ENCODE measurements at places on chromosomes 7 and 10. TPM values are rescaled to one million over a fixed set of nuclear protein-coding genes. Genes with fewer than 3 reads are reported as not detected.

GTF2IRD1 gene
- total RNA-seq, result 28.1 TPM

NRG3 gene
- total RNA-seq, result 1.8 TPM

TLX1 gene
- not detected for total RNA-seq

CHRM2 gene
- total RNA-seq, result not detected

ZPBP gene
- total RNA-seq, result 0.89 TPM

ITGB1 gene
- 699 TPM for total RNA-seq

ZNF804B gene
- 29.8 TPM for total RNA-seq

UPK3BL2 gene
- total RNA-seq, result 8.9 TPM

SYT15 gene
- 3.9 TPM for total RNA-seq

STAG3 gene
- total RNA-seq, result not detected

FHIP2A gene
- total RNA-seq, result 37.8 TPM

CYP3A4 gene
- total RNA-seq, result not detected

UCN3 gene
- total RNA-seq, result not detected

GRCh38 chr10:52500476-52500875 lies 186.4 kb downstream of the DKK1 start:
- no peak for DNase-seq

DNA sequence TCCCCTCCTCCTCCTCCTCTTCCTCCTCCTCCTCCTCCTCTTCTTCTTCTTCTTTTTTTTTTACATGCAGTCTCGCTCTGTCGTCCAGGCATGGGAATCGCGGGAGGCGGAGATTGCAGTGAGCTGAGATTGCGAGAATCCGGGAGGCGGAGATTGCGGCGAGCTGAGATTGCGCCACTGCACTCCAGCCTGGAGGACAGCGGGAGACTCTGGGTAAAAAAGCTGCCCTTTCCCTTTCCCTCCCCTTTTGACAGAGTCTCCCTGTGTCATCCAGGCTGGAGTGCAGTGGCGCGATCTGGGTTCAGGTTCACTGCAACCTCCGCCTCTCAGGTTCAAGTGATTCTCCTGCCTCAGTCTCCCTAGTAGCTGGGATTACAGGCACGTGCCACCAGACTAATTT lies 168.1 kb upstream of the MALRD1 start:
- DNase-seq, result no peak

DNA sequence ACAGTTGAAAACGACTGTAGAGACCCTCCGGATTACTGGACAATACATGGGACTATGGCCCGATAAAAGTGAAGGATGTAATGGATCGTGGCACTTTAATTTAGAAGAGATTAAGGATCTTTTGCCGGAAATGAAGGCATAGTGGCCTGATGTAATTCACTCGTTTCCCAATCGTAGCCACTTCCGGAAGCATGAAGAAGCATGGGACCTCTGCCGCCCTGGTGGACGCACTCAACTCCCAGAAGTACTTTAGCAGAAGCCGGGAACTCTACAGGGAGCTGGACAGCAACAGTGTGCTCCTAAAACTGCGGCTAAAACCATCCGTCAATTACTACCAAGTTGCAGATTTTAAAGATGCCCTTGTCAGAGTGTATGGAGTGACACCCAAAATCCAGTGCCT lies 59.6 kb upstream of the NUPR2 start:
- DNase-seq, result peak; percentile 20

- no peak for DNase-seq
These were observed 31.2 kb downstream of the FOXK1 start for GRCh38 chr7:4713183-4713784.

GRCh38 chr7:77244222-77244934 lies 44.8 kb upstream of the FGL2 start:
- DNase-seq, result no peak

- no peak for DNase-seq
These were observed 163.6 kb upstream of the PHYHIPL start for GRCh38 chr10:59012839-59013238.

DNA sequence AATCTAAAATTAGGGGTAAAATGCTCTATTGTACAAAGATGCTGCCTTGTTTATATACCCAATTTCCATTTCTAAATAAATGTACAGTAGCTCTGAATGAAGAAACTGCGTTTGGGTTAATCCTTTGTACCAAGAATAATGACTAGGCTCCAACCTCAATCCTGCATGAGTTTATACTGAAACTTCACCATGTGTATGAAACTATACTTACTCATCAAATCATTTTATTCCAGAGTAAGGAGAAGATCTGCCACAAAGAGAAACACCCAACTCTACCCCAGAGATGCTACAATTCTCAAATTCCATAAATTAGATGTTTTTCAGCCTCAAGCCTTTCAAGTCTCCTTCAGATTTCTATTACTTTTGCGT lies 53.8 kb upstream of the AKR1E2 start:
- no peak for DNase-seq

DNA sequence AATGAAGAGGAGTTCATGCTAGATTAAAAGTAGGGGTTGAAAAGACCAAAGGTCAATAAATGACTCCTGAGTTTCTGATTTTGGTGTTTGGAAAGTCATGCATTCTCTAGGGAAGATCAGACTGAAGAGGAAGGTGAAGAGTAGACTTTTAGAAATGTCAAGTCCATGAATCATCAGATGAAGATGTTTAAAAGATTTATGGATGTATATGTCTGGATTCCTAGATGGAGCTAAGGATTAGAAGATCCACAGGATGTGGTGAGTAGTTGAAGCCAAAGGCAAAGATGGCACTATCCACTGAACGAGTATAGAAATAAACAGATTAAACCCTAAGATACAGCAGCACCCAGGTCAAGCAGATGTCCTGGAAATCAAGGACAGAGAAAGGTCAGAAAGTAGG lies 298.5 kb downstream of the GPAM start:
- DNase-seq, result no peak

GRCh38 chr10:103367782-103368518 lies at the start of gene TAF5:
TAF5 (plus strand) TSS chr10:103367976; CDS start chr10:103367990, 14 bp downstream.
- peak; percentile 92 for DNase-seq

- no peak for DNase-seq
These were observed 8.9 kb downstream of the WAC start for GRCh38 chr10:28541717-28542365.

- DNase-seq, result no peak
These were observed 171.2 kb downstream of the DNAJB6 start for GRCh38 chr7:157507987-157508386.

DNA sequence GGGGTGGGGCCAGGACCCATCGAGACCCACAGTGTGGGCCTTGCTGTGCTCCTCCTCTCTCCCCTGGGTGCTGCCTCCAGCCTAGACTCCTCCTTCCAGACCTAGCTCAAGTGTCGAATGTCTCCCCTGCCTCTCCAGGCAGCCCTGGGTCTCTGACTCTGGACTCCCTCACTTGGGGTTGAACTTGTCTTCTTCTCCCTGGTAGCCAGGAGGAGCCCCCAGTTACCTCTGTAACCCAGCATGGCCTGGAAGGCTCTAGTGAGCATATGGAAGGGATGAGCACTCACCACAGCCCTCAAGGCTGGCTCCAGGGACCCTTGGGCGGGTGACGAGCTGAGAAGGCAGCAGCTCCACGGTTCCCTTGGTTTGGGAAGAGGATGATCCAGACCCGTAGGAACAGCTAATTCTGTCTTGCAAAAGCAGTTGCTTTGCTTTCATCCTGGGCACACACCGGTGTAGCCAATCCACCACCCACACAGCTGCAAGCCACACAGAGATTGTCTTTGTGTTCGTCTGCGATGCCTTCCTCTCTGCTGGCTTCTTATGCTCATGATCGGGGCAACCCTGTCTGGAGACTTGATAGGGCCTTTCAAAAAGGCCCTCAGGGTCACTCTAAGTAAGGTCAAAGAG lies 52.3 kb upstream of the ANTXRL start:
- DNase-seq, result no peak

DNA sequence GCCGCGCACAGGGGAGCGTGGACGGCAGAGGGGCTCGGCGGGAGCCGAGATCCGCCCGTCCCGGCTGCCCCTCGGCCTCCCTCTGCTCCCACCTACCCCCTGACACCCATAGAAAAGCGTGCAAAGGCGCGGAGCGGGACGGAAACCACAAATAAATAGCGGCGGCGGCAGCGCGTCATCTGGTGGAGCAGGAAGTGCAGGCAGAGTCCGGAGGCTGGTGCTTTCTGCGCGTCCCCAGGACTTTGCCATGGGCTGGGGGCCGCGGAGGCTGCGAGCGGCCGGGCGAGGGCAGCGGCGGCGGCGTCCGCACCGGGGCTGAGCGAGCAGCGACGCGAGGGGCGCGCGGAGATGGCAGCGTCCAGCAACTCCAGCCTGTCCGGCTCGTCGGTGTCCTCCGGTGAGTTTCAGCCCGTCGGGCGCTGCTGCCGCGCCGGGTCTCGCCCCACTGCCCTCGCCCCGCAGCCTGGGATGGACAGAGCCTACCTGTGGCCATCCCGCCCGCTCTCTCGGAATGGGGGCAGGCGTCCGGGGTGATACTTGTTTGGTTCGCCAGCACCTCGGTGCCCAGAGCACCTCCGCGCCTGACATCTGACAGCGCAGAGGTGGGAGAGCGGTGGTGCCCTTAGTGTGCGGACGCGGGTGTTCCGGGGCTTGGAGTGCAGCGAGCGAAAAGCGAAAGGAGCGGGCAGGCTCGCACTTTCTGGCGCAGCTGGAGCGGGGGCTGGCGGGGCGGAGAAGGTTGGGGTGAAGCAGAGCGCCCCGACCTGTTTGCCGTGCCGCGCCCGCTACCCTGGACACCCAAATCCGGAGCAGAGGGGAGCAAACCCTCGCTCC lies at the start of gene CHN2:
Gene CHN2 (plus strand): TSS at position 182 of the 834 bp plus-strand sequence.
- DNase-seq, result peak; percentile 65

DNA sequence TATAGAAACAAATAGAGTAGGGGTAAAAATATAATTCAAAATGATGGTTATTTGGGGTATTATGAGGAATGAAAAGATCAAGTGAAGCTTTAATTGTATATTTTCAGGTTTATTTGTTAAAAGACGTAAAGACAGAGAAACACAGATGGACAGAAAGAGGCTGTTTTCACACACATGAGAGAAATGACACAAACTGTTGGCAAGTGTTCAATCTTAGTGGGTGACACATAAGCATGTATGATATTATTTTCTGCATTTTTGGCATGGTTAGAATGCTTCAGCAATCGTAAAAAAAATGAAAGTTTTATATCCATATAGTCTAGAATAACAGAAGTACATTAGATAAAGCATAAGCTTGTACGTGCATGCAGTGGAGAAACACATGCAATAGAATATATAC lies 464.4 kb upstream of the AKR1E2 start:
- no peak for DNase-seq

GRCh38 chr10:98316661-98317060 lies 48.7 kb upstream of the LOXL4 start:
- no peak for DNase-seq

DNA sequence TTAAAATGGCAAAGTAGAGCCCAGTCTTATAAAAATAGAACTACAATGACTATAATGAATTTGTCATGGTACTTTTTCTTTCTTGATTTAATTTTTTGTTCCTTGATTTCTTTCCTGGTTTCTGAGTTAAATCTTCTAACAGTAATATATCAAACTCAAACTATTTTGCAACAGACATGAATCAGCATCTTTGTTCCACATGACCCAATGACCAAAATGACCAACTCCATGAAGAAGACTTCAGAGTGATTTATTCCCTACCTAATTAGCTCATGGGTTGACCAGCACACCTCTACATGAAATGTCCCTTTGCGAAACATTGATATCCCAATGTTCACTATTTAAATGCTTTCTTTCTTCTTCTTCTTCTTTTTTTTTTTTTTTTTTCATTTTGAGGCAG lies 30.9 kb downstream of the NMT2 start:
- DNase-seq, result no peak

DNA sequence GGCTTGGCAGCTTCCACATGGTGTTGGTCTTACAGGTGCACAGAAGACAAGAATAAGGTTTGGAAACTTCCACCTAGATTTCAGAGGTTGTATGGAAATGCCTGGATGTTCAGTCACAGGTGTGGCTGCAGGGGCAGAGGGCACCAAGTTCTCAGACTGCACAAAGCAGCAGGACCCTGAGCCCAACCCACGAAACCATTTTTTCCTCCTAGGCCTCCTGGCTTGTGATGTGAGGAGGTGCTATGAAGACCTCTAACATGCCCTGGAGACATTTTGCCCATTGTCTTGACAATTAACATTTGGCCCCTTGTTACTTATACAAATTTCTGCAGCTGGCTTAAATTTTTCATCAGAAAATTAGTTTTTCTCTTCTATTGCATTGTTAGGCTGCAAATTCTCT lies 107.7 kb upstream of the DIP2C start:
- DNase-seq, result no peak

GRCh38 chr10:47371629-47372485 lies 12.2 kb downstream of the ZNF488 start:
- no peak for DNase-seq

GRCh38 chr10:122999347-122999746 lies 9.2 kb downstream of the IKZF5 start:
- no peak for DNase-seq

GRCh38 chr7:95246831-95247370 lies 77.4 kb downstream of the PON1 start:
- peak; percentile 44 for DNase-seq

DNA sequence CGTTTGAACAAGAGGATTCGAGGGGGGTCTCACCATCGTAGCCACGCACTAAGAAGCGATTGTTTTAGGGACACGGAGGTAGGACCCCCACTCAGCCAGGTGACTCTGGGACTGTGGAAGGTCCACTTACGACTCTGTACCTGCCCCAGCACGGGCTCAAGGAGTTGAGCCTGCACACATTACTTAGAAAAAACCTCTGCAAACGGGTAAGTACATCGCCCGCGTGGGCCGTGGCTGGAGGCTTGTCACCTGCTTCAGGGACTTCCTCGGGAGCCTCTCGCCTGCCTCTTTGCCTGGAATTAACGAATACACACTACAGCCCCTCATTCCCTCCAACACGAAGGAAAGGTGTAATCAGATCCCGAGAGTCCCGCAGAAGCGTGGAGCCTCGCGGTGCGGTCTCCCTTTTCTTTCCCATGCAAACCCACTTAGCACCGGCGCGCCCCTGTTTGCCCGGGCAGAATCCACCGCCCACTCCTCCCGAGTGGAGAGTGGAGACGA lies 826 bp downstream of the PODXL start:
- DNase-seq, result peak; percentile 17

GRCh38 chr10:78763651-78764395 lies 304.9 kb upstream of the ZMIZ1 start:
- DNase-seq, result peak; percentile 57

DNA sequence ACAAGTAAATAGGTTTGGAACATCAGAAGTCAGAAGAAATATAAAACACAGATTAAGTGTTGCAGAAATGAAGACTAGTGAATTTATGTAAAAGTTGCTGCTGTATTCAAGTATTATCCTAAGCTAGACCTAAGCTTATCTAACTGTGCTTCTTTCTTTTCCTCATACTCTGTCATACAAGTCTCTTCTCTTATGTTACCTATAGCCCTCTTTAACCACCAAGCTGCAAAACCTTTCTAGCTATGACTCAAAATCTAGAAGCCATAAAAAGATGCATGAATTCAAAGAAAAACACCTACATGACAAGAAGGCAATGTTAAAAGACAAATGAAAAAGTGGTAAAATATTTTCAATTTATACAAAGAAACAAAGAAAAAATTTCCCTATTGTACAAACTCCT lies 23.0 kb downstream of the DENND11 start:
- no peak for DNase-seq

Data from thyroid gland (tissue), 4 donors.